Heart left ventricle (tissue), 16 donors: ENCODE measurements at places on chromosomes 3 and 15. TPM values are rescaled to one million over a fixed set of nuclear protein-coding genes. Genes with fewer than 3 reads are reported as not detected.

GRCh38 chr3:77394046-77394445, 354.1 kb downstream of the ROBO2 start:
- no peak for DNase-seq

- no peak for DNase-seq
These were observed 59.0 kb downstream of the PRKAR2A start for GRCh38 chr3:48788544-48789162.

- peak; percentile 35 for DNase-seq
These were observed 4.9 kb upstream of the SLC6A6 start for GRCh38 chr3:14397531-14397930.

TRPM1 gene
- total RNA-seq: not detected

RNF7 gene
- 75.8 TPM for total RNA-seq

GRCh38 chr3:53677413-53677812, 168.8 kb downstream of the CHDH start:
- peak; percentile 19 for DNase-seq

GRCh38 chr15:80887148-80887547, 102.5 kb downstream of the MESD start:
- no peak for DNase-seq

DNA sequence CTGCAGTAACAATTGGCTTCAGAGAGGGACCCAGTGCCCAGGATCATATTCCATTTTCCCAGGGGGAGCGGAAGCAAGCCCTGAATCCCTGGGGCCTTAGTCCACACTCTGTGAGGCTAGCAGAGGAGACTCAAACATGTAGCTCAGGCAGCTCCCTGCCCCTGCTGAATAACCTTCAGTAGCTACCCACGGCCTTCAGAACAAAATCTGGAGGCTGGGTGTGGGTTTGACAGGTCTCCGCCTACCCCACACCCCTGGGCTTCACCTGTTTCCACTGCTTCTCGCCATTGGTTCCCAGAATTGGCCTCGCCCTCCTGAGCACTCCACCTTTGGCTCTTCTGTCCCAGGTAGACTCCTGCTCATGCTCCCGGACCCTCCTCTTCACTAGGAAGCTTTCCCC, 93.6 kb upstream of the ATP2B2 start:
- no peak for DNase-seq

DNA sequence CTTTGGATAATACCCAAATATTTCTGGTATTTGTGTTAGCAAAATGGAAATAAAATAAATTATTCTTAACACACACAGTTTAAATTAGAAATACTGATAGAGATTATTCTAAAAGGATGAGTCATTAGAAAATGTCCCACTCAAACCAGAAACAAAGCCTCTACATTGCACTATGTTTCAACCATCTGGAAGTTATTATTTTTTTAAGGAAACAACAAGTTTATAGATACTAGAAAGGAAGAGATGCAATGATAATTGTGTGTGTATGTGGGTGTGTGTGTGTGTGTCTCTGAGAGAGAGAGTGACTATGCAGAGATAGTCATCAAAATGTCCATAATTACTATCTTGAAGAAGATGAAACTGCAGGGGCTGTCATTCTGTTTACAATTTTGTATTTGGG, 1340.5 kb downstream of the ROBO1 start:
- DNase-seq: no peak

GRCh38 chr3:15198686-15199085, 7.4 kb upstream of the CAPN7 start:
- DNase-seq: no peak

TMOD2 gene
- total RNA-seq: 6.8 TPM

LRRC49 gene
- 60.3 TPM for total RNA-seq

- DNase-seq: no peak
These were observed 4.9 kb upstream of the ALAS1 start for GRCh38 chr3:52193065-52193464.

DNA sequence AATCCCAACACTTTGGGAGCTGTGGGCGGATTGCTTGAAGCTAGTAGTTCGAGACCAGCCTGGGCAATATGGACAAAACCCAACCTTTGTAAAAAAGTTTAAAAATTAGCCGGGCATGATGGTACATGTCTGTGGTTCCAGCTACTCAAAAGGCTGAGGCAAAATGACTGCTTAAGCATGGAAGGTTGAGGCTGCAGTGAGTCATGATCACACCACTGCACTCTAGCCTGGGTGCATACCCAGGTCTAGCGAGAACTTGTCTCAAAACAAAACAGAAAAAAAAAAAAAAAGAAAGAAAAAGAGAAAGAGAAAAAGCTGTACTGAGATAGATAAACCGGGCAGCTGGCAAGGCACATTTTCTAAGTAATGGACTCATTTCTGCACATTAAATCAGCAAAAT, 10.6 kb downstream of the ARPP19 start:
- DNase-seq: no peak

- DNase-seq: no peak
These were observed 88.1 kb downstream of the MBNL1 start for GRCh38 chr3:152356870-152357276.

RPUSD3 gene
- 27.4 TPM for total RNA-seq

GRCh38 chr15:56496635-56497034, 31.7 kb upstream of the MNS1 start:
- DNase-seq: no peak

DNA sequence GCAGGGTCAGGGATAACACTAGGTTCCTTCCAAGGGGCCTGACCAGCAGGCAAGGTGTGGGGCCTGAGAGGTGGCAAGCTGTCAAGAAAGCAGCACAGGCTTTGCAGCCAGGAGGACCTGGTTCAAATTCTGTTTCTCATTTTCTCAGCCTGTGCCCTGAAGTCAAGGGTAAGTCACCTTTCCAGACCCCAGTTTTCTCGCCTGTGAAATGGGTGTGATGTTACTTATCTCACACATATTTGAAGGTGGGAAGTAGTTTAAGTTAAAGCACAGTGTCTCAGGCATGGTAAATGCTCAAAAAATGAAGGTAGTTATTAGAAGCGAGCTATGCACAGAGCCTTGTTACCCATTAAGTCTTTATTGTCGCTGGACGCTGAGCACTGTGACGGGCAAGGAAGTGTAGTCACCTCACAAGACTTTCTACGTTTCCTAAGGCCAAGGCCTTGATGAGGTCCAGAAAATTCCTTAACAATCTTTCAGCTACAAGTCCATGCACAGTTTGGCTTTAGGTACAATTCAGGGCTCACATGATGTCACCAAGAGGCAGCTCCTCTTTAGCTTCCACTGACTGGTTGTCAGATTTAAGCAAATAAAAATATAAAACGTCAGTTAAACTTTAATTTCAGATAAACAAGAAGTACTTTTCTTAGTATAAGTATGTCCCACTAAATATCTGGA, 522.6 kb upstream of the PROK2 start:
- DNase-seq: no peak

DNA sequence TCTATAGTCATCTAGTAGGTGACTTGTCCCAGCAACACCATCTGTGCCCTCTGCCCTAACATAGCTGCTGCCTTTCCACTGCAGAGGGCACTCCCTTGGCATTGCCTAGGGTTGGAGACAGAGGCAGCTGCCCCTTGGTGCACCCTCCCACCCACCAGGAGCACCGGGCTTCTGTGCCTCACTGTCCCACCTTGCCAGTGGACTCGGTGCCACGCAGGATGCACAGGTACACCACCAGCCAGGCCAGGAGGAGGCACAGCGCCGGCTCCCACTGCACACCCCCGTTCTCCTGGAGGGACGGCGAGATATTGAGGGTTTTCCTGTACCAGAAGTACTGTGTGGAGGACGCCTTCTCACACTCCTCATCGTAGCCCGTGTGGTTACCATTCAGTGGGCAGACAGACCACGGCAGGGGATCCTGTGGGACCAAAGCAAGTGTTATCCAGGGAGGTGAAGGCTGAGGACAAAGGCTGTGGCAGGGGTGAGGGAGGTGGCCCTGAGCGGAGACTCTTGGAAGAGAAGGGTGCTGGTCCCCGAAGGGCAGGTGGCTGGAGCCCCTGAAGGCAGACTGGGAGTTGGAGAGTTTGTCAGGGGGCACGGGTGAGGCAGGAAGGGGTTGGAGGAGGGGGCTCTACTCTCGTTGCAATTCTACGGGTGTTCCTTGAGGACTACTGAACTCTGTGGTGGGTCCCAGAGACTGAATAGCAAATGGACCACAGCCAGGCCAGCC, 20.6 kb downstream of the SLC6A20 start:
- no peak for DNase-seq

ZNF774 gene
- total RNA-seq: 4.5 TPM

DNA sequence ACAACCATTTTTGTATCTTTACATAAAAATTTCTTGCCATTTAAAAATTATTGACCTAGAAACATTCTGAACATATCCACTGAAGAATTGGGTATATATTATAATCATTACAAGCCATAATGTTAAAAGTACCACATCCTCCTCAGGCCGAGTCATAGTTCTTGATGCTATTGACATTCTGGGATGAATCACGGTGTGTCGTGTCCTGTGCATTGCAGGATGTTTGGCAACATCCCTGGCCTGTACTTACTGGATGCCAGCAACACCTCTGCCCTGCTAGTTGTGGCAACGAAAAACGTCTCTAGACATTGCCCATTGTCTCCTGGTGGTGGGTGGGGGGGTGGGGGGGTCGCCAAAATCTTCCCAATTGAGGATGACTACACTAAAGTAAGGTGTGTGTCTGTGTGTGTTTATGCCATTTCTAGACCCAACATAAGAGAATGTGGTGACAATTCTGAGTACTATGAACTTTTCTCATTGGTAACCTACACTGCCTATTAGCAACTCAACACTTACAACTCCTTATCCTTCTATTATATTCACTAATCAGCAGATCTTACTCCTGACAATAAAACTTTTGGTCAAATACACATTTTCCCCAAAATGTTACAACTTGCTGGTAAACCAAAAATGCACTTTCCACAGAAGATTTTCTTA, 471.6 kb downstream of the FOXP1 start:
- no peak for DNase-seq

DNA sequence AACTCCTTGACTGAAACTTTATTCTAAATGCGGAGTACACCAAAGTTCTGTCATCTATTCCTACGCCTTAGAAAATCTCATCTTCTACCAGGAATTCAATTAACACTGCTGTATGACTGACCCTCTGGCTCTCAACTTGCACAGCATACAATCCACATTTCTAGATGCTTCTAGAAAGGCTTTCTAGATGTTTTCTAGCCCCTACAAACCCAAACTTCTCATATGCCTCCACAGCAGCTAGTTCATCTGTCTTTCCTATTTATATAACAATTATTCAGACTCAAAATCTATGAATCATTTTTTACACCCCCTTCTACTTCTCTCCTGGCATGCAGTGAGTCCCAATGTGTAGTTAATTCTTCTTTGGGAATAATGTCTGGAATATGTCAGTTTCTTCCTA, 13.2 kb downstream of the INO80 start:
- DNase-seq: no peak

DNA sequence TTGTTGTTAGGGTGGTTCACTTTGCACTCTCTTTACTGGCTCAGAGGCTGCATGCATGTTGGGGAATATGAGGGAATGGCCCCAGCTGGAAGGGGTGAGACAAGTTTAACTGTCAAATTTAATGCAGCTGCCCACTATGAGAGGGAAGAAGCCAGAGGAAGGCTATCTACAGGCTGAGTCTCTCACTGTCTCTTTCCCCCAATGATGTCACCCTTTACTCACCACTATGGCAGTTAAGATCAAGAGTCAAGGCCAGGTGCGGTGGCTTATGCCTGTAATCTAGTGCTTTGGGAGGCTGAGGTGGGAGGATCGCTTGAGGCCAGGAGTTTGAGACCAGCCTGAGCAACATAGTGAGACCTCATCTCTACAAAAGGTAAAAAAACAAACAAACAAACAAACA, 12.2 kb upstream of the RBMS3 start:
- DNase-seq: no peak

CCDC54 gene
- total RNA-seq: not detected

DNA sequence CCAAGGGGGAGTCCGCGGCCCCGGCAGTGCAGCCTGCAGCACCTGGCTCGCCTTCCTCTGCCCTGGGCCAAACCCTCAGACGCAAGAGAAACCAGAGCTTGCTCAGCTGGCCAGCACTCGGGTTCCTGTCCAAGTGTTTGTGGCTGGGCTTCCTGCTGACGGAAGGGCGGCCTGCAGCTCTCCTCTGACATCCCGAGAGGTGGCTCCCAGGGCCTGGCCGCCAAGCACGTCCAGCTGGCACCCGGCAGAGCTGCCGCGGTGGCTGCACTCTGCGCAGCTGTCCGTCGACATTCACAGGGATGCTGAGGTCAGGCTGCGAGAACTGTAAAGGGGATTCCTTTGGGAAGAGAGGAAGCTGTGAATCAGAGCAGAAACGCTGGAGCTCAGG, 85.6 kb downstream of the CPN2 start:
- DNase-seq: peak; percentile 94

DNA sequence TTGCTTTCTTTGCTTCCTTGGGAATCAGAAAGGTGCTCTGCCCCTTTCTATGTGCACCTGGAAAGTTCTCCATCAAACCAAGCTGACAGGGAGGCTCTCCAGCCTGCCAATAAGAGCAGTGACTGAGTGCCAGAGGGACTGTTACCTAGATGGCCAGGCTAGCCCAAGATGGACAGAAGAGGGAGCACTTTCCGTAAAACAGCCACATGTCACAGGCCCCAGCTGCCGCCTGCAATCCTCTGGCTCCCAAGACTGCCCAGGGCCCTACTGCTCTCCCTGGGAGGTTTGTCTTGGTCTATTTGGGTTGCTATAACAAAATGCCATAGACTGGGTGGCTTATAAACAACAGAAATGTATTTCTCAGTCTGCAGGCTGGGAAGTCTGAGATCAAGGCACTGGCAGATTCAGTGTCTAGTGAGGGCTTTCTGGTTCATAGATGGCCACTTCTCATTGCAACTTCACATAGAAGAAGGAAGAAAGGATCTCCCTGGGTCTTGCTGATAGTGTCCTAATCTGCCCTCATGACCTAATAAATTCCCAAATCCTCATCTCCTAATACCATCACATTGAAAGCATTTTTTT, 72.3 kb downstream of the TAMM41 start:
- peak; percentile 15 for DNase-seq

TM4SF18 gene
- 6.0 TPM for total RNA-seq

DNA sequence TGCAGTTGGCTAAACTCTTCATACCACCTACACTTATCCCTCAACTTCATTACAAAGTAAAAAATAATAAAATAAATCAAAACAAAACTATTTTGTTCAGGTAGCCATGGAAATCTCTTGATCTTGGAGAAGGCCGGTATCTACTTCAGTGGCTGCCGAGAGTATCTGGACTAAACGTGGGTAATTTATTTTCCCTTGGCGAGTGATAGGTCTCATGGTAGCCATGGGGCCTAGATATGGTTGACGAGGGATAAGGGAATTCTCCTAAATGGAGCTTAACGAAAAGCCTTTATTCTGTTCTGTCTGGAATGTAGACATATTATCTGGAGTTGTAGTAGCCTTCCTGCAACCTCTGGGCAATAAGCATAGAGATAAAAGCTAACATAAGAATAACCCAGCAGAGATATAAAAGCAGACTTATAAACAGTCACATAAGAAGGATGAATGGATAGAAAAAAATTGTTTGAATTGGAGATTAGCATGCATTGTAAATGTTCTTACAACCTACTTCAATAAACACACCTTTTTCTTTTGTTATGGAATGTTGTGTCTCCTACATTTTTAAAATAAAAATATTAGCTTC, 281.3 kb upstream of the ARRDC4 start:
- no peak for DNase-seq

CLRN1 gene
- total RNA-seq: not detected
